SHP77 (cell line): ENCODE measurements at places on chromosomes 12 and 14.

DNA sequence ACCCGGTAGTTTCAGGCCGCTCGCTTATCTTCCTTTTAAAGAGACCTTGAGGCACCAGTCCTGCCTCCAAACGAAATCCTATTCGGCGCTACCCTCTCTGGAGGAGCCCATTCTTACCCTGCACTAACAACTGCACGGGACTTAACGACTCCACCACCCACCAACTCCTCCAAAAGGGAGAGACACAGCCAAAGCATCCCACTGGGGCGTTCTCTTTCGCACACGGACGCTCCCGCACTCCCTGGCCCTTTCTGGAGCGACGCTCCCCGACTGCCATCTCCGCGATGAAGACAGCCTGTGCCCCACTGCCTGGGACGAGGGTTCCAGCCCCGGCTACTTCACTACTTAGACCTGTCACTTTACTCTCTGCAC, 650 bp downstream of the GALC start:
- DNase-seq, result no peak

GRCh38 chr12:20593611-20594010, 101.5 kb upstream of the SLCO1C1 start:
- DNase-seq, result no peak

- DNase-seq, result no peak
These were observed 467 bp downstream of the KCNK13 start for GRCh38 chr14:90062127-90062794.

GRCh38 chr12:62632411-62632918, 165.8 kb downstream of the MON2 start:
- no peak for DNase-seq

GRCh38 chr12:15001733-15002382, 29.0 kb downstream of the PDE6H start:
- DNase-seq, result no peak

GRCh38 chr12:20561871-20562270, 133.3 kb upstream of the SLCO1C1 start:
- DNase-seq, result no peak

DNA sequence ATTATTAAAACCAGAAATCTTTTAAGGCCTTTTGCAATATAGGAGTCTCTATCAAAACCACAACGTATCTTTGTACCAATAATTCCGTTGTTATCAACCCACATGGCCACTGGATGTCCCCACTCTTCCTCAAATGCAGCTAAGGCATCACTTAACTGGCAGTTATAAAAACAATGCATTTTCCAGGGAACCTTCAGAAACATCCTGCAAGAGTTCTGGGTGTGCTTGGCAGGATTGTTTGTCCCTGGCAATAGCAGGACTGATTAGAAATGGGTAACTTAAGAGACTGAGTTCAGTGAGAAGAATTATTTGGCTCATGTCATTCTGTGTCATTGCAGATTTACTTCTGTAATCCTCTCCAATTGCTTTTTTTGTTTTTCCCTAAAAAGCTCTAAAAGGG, 112.0 kb downstream of the SLC15A5 start:
- peak; percentile 37 for DNase-seq

DNA sequence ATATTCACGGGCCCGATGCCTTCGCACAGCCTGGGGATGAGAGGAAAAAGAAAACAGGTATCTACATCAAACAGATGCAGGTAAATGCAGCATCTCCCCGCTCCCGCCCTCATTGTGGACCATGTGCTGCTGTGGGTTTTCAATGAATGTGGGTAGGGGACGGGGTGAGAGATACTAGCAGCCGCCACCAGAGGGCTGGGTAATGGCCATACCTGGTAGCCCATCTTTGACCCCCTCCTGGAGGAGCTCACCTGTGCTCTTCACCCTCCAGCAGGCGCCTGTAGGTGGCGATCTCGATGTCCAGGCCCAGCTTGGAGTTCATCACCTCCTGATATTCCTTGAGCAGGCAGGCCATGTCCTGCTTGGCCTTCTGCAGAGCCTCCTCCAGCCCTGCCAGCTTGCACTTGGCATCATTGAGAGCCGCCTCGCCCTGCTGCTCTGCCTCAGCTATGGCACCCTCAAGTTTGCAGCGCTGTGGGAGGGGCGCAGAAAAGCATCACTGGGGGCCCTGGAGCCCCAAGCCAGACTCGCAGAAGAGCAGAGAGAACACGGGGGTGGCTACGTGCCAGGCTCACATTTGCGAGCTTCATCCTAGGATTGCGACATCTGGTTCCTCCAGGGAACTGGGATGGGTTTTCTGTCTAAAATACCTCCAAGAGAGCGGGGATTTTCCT, 10.2 kb downstream of the KRT82 start:
- no peak for DNase-seq

- DNase-seq, result no peak
These were observed 49.7 kb upstream of the TRAF3 start for GRCh38 chr14:102727336-102728095.

- DNase-seq, result no peak
These were observed 362.6 kb upstream of the CLEC14A start for GRCh38 chr14:38618514-38618913.
